Activated naive CD4-positive, alpha-beta T cell treated with anti-CD3 and anti-CD28 coated beads for 36 hours (primary cell): ENCODE measurements at places on chromosomes 4 and X. TPM values are rescaled to one million over a fixed set of nuclear protein-coding genes. Genes with fewer than 3 reads are reported as not detected.
A peak's percentile ranks its signal among the peaks of the same experiment; 100 is the strongest.

BGN gene
- not detected for total RNA-seq

FRAS1 gene
- not detected for total RNA-seq

F8A2 gene
- total RNA-seq: not detected

COL25A1 gene
- total RNA-seq: not detected

CCKAR gene
- not detected for total RNA-seq

GRCh38 chrX:10875995-10876394 lies 235.1 kb upstream of the HCCS start:
- no peak for DNase-seq

DNA sequence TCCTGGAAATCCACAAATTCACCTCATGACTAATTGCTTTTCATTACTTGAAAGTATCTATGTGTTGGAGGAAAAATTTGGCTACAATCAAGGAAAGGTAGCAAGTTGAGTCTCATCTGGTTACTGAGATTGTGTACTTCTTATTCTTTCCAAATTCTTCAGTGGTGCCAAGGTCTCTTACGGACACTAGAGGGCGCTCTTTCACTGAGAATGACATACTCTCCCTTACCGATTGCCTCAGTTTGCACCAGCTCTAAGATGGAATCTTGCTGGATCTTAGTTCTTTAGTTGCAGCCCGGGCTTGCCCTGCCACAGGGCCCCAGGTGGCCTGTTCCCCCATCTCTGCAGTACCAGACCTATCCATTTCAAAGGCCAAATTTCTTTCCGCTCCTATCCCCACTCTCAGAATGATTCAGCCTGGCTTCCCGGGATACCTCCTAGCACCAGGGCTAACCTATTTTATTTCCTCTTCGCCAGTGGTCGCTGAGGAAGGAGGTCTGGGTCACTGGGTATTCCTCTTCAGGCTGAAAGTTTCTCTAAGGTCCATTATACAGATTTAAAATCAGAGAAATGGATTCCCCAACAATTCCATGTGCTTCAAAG lies 24.6 kb upstream of the GPR50 start:
- DNase-seq: peak; percentile 45

- DNase-seq: no peak
These were observed 69.4 kb downstream of the STX18 start for GRCh38 chr4:4472344-4472958.
